Activated CD4-positive, alpha-beta memory T cell treated with anti-CD3 and anti-CD28 coated beads for 36 hours (primary cell): ENCODE measurements at places on chromosomes 16 and 17. TPM values are rescaled to one million over a fixed set of nuclear protein-coding genes. Genes with fewer than 3 reads are reported as not detected.

DNA sequence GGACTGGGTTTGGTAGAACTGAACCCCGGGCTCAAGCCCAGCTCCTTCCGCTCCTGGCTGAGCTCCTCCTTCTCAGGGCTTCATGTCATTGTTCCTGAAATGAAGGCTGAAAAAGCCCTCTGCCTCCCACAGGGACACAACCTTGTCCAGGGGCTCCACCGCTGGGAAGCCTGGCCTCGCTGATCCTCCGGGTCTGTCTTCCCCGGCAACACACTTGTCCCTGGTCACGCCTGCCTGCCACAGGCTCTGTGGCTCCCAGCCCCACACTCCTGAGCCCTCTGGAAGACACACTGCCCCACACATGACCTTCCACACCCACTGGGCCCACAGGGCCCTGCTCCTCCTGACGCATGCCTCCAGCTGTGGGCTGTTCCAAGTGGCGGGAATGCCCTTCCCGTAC lies 18.0 kb upstream of the ZC3H18 start:
- no peak overlapping the region for H3K4me3 ChIP-seq
- H3K36me3 ChIP-seq = no peaks in the 10 kb centered on the region
- H3K27ac ChIP-seq = no peak overlapping the region
- DNase-seq = no peak

The COL1A1 gene
- total RNA-seq = 2.3 TPM

DNA sequence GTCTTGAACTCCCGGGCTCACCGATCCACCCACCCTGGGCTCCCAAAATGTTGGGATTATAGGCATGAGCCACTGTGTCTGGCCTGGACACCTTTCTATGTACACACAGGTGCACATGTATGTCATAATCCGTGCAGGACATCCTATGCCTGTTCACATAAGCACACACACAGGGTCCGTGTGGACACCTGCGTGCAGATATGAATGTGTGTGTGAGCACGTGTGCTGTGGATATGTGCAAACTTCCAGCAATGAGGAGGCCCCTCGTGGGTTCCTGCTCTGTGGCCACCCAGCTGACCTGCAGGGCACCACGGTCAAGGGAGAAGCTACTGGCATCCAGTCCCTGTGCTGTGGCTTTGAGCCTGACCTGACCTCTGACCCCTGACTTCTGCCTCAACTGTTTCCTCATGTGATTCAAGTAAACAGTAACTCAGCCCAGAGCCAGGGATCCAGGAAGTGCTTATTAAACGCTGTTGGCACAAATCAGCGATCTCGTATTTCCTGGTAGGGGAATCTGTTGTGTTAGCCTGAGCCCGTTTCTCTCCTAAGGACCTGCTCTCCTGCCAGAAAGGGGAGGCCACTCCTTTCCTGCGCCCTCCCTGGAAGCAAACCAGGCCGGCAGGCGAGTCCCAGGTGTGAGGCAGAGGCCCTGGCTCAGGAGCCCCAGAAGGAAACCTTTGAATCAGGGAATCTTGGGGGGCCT lies 6.5 kb downstream of the CPNE7 start:
- H3K4me1 ChIP-seq = no peaks in the 10 kb centered on the region
- H3K4me3 ChIP-seq = no peak overlapping the region
- H3K36me3 ChIP-seq = no peaks in the 10 kb centered on the region
- H3K27ac ChIP-seq = no peak overlapping the region
- H3K27me3 ChIP-seq = peaks cover 3% of the 10 kb centered on the region

DNA sequence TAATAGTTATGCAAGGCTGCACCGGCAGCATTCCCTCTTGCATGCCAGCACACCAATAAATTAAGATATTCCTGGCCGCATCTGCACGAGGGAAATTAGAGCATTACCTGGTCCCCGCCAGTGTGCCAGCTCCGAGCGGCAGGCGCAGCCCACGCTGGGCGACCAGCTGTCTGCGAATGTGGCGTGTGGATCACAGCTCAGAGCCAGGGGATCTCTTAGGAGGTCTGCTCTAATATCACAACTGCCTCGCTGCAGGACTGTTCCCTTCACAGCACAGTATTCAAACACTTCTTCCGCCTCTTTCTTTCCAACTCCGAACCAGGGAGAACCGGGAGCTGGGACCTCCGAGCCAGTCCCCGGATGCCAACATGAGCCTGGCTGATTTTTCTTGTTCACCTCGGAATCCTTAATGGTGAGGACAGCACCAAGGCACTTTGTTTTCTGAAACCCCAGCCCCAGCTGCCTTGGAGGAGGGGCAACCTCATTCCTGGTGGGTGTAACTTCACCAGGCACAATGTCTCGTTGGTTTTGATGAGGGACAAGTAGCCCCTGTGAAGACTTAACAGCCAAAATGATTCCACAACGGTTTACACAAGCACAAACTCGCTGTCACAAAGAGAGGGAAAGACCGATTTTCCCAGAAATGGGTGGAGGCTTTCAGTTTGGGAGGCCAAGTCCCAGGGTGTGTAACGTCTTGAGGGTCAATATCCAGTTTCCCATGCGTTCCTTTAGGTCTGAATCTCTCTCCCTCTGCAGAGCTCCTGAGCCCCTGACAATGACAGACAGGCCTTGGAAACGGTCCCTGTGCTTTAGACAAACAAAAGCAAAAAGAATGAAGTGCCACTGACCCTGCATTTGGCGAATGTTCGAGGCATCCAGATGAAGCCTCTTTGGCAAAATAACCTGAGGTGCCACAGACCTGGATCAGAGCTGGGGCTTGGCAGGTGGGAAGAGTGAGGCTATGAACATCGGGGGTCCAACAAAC lies 213.2 kb downstream of the C16orf78 start:
- no peak for DNase-seq
- no peaks in the 10 kb centered on the region for H3K27me3 ChIP-seq
- H3K4me3 ChIP-seq = no peak overlapping the region
- no peaks in the 10 kb centered on the region for H3K36me3 ChIP-seq
- H3K27ac ChIP-seq = no peak overlapping the region

The PPM1E gene
- total RNA-seq = not detected
